ENCODE measurements at places on chromosomes 1 and 21. TPM values are rescaled to one million over a fixed set of nuclear protein-coding genes. Genes with fewer than 3 reads are reported as not detected.

PCP4L1 gene
- not detected for total RNA-seq

NUDT4B gene
- total RNA-seq, result not detected

OR2T2 gene
- not detected for total RNA-seq

TFF2 gene
- total RNA-seq, result not detected

KCNK2 gene
- not detected for total RNA-seq

SYF2 gene
- total RNA-seq, result 39.6 TPM

PROX1 gene
- 0.09 TPM for total RNA-seq

RAB13 gene
- total RNA-seq, result 41.7 TPM

TSPAN2 gene
- total RNA-seq, result 0.90 TPM

KIAA0040 gene
- 21.1 TPM for total RNA-seq

VHLL gene
- total RNA-seq, result 0.43 TPM

TMEM59 gene
- 109 TPM for total RNA-seq

MYBPH gene
- not detected for total RNA-seq

OR2L3 gene
- not detected for total RNA-seq

MT1HL1 gene
- total RNA-seq, result not detected

EDN2 gene
- total RNA-seq, result not detected

CSMD2 gene
- not detected for total RNA-seq

UBE2U gene
- total RNA-seq, result not detected

CD101 gene
- total RNA-seq, result 3.2 TPM

REN gene
- total RNA-seq, result not detected

KRTAP26-1 gene
- total RNA-seq, result not detected

KCNC4 gene
- total RNA-seq, result 10.7 TPM

COL16A1 gene
- total RNA-seq, result not detected

RGS8 gene
- not detected for total RNA-seq

CDC20 gene
- total RNA-seq, result 167 TPM

BRDT gene
- total RNA-seq, result not detected

MSH4 gene
- total RNA-seq, result 0.32 TPM

FAM131C gene
- 0.87 TPM for total RNA-seq

IFI44 gene
- 37.2 TPM for total RNA-seq

CAMK1G gene
- total RNA-seq, result not detected

AMPD1 gene
- total RNA-seq, result not detected

ZNF648 gene
- total RNA-seq, result not detected

ARHGEF16 gene
- total RNA-seq, result not detected

ATG4C gene
- total RNA-seq, result 15.5 TPM

OR10T2 gene
- total RNA-seq, result not detected
